Activated CD4-positive, alpha-beta memory T cell treated with anti-CD3 and anti-CD28 coated beads for 36 hours (primary cell): ENCODE measurements at places on chromosomes 5 and 9.
A peak's percentile ranks its signal among the peaks of the same experiment; 100 is the strongest.

- DNase-seq = peak; percentile 56
Observed at GRCh38 chr9:35258660-35259474, 97.1 kb downstream of the UNC13B start.

GRCh38 chr5:40477856-40478546 is 201.7 kb upstream of the PTGER4 start:
- no peak for DNase-seq

DNA sequence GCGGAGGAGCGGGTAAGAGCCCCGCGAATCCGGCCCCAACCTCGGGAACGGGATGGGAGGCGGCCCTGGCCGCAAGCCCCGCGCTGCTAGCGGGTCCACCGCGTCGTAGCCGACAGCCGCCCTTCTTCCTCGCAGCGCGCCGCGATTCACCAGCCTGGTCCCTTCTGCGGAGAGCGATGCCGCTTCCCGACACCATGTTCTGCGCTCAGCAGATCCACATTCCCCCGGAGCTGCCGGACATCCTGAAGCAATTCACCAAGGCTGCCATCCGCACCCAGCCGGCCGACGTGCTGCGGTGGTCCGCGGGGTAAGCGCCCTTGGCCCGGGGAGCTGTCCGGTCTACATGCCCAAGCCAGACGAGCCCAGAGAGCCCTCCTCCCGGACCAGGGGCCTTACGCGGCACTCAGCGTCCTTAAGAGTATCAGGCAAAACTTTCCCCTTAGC is 335 bp downstream of the ROPN1L start:
- DNase-seq = no peak

DNA sequence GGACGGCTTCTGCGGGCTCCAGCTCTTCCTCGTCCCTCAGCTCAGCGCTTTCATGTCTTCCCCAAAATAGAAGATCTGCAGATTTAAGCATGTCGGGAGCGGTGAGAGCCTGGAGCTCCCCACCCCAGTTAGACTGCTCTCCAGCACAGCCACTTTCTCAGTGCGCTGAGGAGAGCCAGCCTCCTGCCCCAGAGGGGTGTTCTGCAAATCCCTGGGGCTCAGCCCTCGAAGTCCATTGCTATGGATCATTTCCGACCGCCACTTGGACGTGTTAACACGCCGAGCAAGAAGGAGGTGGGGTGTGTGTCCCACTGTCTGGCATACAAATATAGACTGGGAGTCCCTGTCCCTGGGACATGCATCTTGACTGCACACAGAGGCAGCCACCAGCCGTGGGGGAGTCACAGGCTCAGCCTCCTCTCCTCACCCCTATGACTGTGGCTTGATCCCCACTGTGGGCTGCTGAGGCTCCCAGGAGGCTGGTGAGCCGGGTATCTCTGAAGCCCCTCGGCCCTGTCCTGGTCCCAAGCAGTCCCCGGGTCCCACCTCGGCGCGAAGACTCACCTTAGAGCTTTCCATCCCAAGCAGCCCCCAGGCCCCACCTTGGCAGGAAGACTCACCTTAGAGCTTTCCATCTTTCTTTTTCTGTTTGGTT is 30.0 kb upstream of the RNF130 start:
- DNase-seq = no peak

- DNase-seq = no peak
Observed at GRCh38 chr9:73081979-73082657, 69.5 kb upstream of the ANXA1 start.

- DNase-seq = no peak
Observed at GRCh38 chr9:37002413-37003217, 31.5 kb downstream of the PAX5 start.

GRCh38 chr5:51598026-51598425 is 214.8 kb downstream of the ISL1 start:
- no peak for DNase-seq

- DNase-seq = no peak
Observed at GRCh38 chr9:8705861-8706260, 906.3 kb upstream of the DMAC1 start.

DNA sequence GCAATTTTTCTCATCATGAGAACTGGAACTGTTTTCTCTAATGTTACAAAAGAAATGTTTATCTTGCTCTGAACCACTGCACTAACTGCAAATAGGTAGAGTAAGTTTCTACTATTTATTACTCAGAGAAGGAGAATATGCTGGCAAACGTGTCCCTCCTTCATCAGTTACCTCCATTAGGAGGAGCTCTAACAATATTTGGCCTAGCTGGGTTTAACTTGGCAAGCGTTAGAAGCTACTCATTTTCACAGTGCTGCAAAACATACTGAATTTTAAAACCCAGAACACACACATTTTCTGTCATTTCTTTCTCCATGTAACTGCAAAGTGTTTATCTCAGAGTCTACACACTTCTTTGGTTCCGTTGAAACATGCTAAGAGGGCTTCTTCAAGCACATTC is 101.0 kb upstream of the GABRG2 start:
- no peak for DNase-seq

- DNase-seq = no peak
Observed at GRCh38 chr9:135986605-135987004, 25.4 kb upstream of the UBAC1 start.

DNA sequence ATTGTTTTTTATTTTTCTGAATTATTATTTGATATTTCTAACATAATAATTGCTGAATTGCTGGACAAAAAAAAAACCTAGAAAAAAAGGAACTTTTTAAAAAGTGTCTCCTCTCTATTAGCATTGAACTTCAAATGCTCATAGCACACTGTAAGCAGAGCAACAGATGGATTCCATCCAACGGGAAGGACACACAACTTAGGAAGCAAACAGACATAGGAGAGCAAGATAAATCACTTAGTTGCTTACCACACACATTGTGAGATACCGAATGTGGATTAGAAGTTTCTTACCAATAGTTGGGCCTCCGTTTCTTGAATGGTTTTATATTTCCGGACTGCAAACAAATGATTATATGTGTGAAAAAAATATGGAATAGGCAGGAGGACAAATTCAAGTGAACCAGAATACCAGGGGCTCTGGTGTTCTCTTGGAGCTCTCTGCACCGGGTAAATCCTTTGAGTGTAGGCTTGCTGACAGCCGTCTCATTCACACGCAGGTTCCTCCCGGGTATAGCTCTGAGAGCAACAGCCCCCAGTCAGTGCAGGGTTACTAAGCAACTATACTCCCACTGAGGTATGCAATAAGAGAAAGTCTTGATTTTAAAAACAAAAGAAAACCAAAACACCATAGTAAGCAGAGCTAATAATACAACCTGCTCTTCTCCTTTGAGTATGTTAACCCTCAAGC is 217.6 kb downstream of the TMEM167A start:
- no peak for DNase-seq

GRCh38 chr5:7016999-7017747 is 303.9 kb downstream of the TENT4A start:
- DNase-seq = no peak

DNA sequence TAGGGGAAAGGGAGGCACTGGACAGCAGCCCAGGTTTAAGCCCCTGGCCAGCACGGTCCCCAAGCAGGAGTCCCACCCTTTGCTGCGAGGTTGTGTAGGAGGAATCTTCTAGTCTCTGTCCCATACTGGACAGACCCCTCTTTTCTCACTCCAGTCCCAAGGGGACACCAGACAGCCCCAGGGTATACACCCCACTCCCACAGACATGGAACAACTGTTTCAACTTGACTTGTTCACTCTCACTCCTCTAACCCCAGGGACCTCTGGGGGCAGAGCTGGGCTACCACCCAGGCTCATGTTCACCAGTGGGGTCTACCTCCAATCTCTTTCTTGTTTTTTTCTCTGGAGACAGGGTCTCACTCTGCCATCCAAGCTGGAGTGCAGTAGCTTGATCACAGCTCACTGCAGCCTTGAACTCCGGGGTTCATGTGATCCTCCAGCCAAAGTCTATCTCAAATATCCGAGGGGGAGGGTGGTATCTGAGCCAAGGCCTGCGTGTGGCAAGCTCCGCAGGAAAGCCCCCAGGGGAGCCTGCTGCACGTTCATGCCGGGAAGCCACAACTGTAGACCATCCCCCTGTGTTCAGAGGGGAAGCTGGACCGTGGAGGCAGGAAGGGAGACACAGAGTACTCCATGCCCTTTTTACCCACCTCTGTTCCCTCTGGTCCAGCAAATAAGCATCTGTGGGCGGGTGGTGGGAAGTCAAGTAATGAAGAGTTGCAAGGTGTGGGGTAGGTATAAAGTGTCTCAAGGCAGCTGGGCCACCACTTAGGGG is 1.8 kb downstream of the PTGES2 start:
- DNase-seq = no peak

GRCh38 chr5:170216257-170216864 is 16.4 kb upstream of the C5orf58 start:
- DNase-seq = no peak

- no peak for DNase-seq
Observed at GRCh38 chr5:17379100-17379951, 118.7 kb upstream of the TAF11L2 start.

DNA sequence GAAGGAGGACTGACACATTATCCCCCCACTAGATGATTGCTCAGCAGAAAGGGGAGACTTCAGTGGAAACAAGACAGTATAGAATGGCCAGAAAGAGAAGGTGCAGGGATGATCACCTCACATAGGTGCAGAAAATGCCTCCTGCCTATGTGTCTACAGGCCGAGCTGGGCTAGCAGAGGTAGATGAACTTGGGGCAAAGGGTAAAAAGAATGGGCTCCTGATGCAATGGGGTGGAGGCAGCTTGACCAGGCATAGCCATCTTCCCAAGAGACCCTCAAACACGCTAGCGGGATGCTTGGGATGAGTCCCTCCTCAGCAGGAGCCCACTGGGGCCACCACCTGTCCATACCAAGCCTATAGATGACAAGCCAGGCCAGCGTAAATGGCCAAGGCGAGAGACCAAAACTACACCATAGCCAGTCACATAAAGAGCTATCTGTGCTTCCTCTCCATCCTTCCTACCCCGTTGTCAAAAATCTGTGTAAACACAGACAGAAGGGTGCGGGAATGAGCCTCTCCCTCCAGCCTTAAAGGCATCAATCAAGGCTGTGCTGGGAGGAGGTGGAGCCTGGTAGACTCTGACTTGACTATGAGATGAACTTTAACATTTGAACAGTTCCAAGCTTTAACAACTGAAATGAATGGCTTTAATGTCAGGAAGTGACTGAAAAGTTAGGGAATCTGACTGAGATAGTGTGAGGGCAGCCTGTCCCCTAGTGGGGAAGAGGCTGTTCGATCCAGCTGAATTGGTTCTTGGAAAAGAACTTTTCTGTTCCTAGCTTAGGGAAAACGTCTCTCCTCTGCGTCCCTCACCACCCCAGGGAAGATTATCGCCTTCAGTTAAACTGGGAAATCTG is 10.4 kb downstream of the C9orf152 start:
- no peak for DNase-seq

- no peak for DNase-seq
Observed at GRCh38 chr5:168319774-168320173, 28.3 kb downstream of the WWC1 start.

GRCh38 chr5:138632900-138633489 is 57.8 kb upstream of the HSPA9 start:
- DNase-seq = peak; percentile 48

DNA sequence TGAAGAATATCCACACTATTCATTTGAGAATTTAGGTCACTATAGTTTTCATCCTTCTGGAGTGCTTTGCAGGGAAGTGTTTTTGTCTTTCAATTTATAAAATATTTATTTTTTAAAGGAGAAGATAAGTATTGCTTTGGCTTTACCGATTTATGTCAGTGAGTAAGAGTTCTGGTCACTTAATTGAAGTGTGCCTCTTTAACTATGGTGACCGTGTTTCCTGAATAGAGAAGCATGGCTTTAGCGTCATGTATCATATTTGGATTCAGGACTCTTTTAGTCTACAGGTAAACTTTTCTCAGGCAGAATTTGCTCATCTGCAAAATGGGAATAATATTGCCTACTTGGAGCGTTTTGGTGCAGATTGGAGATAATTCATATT is 902 bp downstream of the BDP1 start:
- DNase-seq = no peak

DNA sequence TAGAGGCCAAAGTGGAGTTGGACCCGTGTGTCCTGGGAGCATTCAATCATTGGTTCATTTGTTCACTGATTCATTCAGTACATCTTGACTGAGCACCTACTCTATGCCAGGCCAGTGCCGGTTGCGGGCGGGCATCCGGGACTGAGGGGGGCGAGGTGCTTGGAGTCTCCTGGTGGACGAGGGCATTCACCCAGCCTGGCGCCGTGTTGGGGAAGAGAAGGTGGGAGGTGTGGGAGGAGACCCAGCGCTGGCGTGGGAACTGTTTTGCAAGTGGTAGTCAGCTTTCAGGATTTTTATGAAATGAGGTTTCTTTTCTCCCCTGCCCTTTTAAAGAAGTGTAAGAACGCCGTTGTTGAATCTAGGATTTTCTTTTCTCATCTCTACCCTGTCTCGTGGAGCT is 37.2 kb downstream of the NCS1 start:
- no peak for DNase-seq

- no peak for DNase-seq
Observed at GRCh38 chr9:20197976-20198685, 409.3 kb upstream of the SLC24A2 start.

DNA sequence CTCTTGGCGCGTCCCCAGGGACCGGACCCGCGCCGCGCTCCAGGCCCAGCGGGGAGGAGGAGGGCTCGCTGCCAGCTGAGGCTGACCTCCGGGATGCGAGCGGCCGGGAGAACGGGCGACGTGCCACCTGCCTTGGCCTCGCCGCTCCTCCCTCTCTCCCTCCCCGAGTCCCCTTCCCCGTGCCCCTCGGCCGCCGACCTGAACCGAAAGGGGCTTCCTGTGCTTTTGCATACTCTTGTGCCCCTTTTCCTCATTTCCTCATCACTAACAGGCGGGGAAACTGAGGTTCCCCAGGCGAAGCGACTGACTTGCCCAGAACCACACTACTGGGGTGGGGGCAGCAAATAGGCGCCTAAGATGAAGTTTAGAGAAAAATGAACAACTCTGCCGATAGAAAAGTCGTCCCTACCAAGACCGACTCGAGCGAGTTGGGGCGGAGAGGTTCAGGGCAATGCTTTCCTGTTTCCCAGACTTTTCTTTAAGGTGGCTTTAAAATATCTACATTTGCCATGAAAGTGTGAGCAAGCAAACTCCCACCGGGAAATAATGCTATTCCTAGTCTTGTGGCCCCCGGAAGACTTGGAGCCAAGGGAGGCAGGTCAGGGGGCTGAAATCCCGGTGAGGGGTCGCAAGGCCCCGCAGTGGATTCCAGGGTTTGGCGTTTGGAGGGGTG is 580 bp upstream of the DUSP1 start:
- no peak for DNase-seq

- no peak for DNase-seq
Observed at GRCh38 chr9:132591751-132592314, 9.4 kb downstream of the BARHL1 start.

GRCh38 chr9:113192455-113192854 is 28.6 kb downstream of the FKBP15 start:
- DNase-seq = no peak

DNA sequence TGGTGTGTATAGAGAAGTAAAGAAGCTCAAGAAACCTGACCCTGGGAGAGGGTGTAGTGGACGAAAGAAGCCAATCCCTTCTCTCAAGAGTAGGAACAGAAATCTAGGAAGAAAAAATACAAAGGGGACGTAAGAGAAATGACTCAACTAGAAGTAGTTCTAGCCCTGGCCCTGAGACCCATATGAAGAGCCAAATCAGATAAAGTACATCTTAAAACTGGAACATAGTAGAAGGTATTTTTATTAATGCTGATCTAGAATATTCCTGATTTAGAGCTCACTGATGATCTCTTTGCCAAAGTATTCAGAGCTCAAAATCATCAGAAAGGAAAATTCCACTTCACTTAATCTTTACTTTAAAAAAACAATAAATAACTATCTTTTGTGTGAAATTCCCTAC is 184.8 kb downstream of the MLLT3 start:
- DNase-seq = no peak

GRCh38 chr9:21552244-21553170 is 70.4 kb upstream of the IFNE start:
- no peak for DNase-seq

- peak; percentile 35 for DNase-seq
Observed at GRCh38 chr9:93576258-93577077, at the start of gene PHF2. TSS of gene PHF2 (plus strand) at chr9:93576584. CDS start at chr9:93576774, 190 bp downstream.
